ENCODE measurements at places on chromosomes 7 and 10.

DNA sequence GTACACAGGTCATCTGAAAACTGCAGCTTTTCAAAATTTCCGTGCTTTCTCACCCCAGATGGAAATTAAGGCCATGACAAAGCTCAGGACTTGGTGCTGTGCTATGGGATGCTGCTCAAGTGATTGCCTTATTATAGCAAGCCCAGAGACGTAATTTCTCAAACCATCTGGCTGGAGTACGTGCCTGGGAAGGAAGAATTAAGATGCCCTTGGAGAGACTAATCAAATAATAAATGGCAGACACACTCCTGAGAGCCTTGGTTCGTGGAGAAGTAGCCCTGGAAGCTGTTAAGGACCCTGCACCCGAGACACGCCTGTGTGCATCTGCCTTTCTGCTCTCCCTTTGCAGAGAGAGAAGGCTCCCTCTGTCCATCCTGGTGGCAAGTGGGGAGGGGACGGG, 38.3 kb upstream of the PRLHR start:
- DNase-seq: no peak

DNA sequence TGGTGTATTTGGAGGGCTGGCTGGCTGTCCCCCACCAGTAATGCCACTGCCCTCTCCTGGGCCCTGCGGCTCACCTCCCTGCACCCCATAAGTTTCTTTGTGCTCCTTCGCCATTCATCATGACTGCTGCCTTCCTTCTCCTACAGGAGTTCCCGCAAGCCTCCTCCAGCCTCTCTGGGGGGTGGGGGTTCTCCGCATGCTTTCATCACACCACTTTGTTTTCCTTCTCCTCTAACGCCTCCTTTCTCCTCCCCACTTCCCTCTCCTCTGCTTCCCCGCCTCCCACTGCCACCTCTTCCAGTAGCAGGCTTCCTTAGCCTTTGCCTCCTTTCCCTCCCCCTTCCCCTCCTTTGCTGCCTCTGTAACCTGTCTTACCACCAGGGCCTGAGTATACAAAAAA, 58.1 kb downstream of the PAX2 start:
- DNase-seq: no peak

DNA sequence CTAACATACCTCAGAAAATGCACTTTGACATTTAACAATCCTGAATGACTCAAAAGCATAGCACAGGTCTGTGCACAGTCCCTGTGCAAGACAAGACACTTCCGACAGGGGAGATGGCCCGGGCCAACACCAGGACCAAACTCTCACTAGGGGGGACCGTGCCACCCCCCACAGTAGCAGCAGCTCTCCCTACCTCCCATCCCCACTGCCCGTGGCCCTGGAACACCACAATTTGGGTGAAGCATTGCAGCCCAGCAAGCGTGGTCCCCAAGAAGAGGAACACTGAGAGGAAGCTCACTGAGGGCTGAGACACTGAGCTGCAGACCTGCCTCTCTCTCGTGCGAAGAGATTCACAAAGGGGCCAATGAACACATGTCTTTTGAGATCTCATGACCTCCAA, 26.0 kb downstream of the PTPRN2 start:
- no peak for DNase-seq

- no peak for DNase-seq
Observed at GRCh38 chr7:155190688-155191087, 107.0 kb upstream of the INSIG1 start.

DNA sequence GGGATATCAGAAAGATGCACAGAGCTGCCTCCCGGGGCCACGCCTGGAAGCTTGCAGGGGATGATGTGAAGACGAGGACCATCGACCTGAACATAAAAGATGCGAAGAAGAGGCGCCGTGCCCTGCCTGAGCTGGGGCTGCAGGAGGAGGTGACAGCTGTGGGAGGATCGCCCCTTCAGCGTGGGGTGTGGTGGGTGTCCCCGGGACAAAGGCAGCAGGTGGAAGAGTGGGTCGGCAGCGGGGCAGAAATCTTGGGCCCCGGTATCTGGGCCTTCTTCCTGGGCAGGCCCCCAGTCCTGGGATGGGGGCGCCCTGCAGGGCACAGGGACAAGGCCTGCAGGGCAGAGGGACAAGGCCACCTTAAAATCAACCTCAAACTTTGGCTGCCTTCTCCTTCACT, 134.9 kb downstream of the OR13A1 start:
- DNase-seq: no peak

DNA sequence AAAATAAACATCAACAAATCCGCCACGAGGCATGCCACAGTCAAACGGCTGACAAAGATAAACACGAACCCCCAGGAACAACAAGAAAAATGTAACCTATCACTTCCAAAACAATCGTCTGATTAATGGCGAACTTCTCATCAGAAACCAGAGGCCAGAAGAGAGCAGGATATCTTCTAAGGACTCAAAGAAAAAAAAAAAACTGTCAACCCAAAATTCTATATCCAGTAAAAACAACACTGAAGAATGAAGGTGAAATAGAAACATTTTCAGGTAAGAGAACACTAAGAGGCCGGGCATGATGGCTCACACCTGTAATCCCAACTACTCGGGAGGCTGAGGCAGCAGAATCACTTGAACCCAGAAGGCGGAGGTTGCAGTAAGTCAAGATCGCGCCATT, 54.3 kb downstream of the SLC29A4 start:
- no peak for DNase-seq

- no peak for DNase-seq
Observed at GRCh38 chr10:126277181-126277580, 111.1 kb downstream of the ADAM12 start.

GRCh38 chr7:142383841-142384492, 126.1 kb upstream of the PRSS58 start:
- no peak for DNase-seq

GRCh38 chr7:84914598-84914997, 272.3 kb downstream of the SEMA3D start:
- no peak for DNase-seq

DNA sequence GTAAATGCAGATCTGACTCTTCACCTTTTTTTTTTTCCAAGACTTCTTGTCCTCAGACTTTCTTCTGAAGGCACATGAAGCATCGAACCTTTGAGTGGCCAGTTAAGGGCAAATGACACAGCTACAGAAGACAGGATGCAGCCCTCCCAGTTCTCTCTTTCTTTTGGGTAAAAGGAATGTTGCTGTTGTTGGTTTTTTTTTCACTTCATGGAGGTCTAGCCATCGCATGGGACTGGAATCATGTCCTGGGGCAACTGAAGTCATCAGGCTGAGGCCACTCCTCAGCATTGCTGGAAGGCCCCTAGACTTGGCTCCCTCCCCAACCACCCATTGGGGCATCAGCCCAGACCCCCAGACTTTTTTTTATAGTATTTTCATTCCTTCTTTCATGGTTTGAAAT, 896.5 kb downstream of the SORCS1 start:
- no peak for DNase-seq

DNA sequence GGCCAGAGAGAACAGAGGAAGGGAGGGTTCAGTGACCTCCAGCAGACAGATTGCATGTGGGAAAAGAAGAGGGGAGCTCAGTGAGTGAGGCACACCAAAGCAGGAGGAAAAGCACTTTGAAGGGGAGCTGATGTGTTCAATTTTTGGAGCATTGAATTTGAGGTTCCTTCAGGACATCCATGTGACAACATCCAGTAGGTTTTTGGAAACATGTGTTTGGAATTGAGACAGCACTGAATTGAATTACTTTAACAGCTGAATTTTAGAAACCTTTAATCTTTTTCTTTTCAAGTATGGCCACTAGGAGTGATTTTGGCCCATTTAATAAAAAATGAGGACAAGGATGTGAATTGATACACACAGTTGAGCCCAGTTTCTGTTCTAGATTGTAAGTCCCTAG, 101.8 kb upstream of the SEC61G start:
- no peak for DNase-seq

DNA sequence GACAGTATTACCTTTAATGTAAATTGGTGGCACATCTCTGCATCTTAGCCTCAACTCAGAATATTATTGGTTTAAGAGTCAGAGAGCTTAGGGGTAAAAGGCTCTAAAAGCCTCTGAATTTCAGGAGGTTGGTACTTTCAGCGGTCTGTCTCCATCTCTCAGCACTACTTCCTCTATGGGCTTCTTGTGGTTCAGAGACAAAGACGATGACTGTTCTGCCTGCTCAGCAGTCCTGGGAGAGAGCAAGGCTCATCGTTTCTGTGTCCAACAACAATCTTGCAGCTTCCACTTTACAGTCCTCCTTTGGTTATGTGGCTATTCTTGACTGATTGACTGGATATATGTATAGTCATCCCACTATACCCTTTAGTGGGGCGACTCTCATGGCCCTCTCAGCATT, 394.7 kb downstream of the AUTS2 start:
- no peak for DNase-seq

DNA sequence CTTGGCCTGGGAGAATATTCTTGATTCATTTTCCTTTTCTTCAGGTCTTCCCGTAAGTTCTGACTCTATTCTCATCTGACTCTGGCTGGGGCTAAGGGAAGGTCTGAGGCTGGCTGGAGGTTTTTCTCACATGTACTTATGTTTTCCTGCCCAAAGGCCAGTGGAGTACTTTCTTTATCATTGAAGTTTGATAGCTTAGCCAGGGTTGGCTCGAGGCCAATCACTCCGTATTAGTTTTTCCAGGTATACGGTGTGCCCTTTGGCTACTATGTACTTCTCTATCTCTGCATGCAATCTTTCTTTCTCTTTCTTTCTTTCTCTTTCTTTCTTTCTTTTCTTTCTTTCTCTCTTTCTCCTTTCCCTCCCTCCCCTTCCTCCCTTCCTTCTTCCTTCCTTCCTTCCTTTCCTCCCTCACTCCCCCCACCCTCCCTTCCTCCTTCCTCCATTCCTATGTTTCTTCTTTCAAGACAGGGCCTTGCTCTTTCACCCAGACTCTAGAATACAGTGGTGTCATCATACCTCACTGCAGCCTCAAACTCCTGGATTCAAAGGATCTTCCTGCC, 26.8 kb upstream of the VKORC1L1 start:
- no peak for DNase-seq

GRCh38 chr10:125692601-125693523, 9.9 kb upstream of the TEX36 start:
- DNase-seq: no peak

- DNase-seq: no peak
Observed at GRCh38 chr10:104735036-104735756, 94.1 kb downstream of the SORCS3 start.

DNA sequence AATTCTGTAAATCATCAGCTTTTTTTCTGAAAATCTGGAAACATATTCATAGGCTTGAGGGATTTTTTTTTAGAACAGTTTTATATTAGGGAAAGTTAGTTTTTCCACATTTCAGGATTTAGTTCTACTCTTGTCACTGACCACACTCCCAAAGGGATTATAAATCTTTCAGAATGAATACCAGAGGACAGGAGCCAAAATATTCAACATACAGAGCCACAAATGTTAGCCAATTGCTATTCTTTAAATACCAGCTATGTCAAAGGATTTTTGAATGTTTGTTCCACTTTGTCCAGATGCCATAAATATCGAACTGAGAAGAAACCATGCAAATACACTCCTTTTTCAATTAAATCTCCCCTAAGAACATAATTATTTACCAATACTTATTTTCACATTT, 50.7 kb downstream of the ODAD2 start:
- no peak for DNase-seq

DNA sequence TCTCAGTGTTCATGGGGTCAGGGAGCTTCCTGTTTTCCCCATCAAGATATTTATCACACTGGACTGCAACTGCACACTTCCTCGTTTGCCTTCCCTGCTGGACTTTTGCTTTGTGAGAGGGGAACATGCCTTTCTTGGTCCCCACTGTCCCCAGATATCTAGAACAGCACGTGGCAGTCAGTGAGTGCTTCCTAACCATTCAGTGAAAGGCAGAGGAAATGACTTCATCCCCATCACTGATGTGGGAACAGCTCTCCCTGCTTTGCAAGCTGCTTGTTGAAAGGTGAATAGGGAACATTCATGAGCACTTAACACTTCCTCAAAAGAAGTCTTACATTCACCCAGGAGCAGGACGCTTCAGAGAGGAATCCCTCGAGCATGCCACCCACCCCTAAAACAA, 135.4 kb downstream of the MYOF start:
- no peak for DNase-seq

DNA sequence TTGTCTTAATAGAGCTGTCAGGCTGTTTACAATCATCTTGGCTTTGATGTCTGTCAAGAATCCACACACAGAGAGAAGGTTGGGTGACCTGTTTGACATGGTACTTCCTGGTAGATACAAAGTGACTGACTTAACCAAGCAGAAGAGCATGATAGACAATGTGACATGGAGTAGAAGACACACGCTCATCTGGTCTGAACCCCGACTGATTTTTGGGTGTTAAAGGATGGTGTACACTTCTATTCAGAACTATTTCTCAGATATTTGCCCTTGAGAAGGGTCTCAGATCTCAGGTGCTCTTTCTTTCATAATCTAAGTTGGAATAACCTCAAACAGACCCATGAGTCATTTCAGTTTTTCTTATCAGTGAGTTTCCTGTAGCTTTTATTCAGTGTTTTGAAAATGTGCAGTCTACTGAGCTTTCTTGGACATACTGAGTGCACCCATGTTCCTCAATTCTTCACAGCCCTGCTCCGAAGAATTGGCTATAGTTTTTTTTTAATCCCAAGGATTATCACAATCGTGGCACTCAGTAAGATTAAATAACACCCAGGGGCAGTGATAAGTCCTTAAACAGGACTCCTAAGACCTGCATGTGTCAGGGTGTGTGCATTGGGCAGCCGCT, 46.4 kb upstream of the NXPH1 start:
- no peak for DNase-seq

- DNase-seq: no peak
Observed at GRCh38 chr10:105068497-105068896, 427.4 kb downstream of the SORCS3 start.

DNA sequence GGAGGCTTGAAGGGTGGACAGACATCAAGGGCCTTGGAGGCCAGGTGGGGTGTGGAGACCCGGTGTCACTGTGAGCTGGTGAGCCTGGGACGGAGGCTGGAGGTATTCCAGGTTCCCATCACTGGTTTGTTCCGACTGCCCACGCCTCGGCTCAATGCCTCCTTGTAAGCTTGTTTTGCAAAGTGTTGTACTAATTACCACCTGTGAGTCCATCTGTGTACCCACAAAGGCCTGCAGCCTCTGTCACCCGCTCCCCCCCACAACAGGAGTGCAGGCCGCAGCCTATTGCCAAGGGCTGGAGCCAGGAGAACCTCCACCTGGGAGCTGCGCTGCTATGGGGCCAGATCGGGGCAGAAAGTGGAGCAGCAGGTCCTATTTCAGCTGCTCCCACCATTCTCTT, 521.8 kb upstream of the DPP6 start:
- no peak for DNase-seq

- DNase-seq: no peak
Observed at GRCh38 chr7:29574659-29575058, 11.0 kb downstream of the PRR15 start.

GRCh38 chr7:107046491-107047259, 2.2 kb downstream of the PRKAR2B start:
- no peak for DNase-seq

- DNase-seq: no peak
Observed at GRCh38 chr7:77245015-77245755, 45.6 kb upstream of the FGL2 start.

DNA sequence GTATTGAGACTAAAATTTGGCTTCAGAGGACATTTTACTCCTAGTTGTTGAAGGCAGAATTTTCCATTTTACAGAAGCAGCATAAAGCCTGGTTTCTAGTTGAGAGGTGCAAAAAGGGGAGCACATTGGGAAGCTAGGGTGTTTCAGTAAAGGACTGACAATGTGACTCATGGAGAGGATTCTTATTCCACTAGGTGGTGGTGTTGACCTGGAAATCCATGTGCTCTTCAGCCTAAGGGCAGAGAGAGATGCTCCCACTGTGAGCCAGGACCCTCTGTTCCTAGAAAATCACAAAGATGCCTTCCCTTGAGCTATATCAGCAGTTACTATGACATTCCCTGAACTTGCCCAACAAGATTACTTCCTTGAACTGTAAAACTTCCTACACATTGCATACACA, 687.8 kb downstream of the IPMK start:
- no peak for DNase-seq
